ENCODE measurements at places on chromosomes 5 and 9.

DNA sequence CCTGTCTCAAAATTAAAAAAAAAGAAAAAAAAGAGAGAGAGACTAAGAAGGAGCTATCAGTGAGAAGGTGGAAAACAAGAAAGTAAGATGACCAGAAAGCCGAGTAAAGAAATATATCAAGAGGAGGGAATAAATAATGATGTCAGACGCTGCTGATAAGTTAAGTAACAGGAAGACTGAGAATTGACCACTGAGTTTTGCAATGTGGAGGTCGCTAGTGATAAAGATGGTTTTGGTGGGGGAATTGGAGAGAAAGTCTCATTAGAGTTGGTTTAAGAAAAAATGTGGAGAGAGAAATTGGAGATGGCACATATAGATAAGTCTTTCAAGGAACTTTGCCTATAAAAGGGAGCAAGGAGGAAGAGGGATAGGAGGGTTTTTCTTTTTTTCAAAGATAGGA lies 91.9 kb downstream of the RAD23B start:
- no peak for DNase-seq

DNA sequence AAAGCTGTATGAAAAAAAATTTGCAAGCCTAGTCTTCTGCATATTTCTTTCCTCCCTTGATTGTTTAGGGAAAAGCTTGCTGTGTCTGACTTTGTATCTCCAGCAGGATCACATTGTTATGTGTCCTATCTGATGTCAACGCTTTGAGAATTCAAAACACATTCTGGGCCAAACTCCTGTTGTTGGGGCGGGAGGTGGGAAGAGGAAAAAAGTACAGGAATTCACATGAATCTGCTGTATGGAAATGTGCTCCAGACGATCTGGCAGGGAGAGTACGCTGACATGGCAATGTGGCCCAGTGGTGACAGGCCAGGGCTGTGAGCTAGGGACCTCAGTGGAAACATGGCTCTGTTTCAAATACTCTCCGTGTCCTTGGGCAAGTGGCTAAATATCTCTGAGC lies 87.4 kb upstream of the GNA14 start:
- no peak for DNase-seq

GRCh38 chr5:33964132-33964700 lies 20.3 kb downstream of the SLC45A2 start:
- no peak for DNase-seq

GRCh38 chr9:124350494-124351263 lies 64.6 kb downstream of the PSMB7 start:
- DNase-seq: no peak

- no peak for DNase-seq
These were observed 445.6 kb upstream of the EDIL3 start for GRCh38 chr5:84830265-84830664.

- no peak for DNase-seq
These were observed 9.2 kb upstream of the PHYHD1 start for GRCh38 chr9:128911529-128912035.

DNA sequence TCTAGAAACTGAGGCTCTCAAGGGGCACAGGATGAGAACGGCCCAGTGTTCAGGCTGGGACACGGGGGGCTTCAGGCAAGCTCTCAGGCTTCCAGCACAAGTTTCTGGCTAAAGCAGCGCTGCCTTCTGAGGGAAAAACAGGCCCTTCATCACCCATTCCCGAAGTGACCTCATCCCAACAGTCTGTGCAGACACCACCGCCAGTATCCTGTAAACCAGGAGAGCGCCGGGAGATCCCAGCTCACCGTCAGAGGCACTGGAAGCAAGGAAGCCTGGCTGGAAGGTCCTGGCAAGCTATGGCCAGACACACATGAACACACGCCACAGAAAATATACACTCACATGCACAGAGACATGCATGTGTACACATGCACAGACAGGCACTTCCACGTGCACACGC lies 8.8 kb downstream of the SLC12A7 start:
- no peak for DNase-seq

- no peak for DNase-seq
These were observed 242.6 kb downstream of the KIAA0825 start for GRCh38 chr5:94375801-94376200.

DNA sequence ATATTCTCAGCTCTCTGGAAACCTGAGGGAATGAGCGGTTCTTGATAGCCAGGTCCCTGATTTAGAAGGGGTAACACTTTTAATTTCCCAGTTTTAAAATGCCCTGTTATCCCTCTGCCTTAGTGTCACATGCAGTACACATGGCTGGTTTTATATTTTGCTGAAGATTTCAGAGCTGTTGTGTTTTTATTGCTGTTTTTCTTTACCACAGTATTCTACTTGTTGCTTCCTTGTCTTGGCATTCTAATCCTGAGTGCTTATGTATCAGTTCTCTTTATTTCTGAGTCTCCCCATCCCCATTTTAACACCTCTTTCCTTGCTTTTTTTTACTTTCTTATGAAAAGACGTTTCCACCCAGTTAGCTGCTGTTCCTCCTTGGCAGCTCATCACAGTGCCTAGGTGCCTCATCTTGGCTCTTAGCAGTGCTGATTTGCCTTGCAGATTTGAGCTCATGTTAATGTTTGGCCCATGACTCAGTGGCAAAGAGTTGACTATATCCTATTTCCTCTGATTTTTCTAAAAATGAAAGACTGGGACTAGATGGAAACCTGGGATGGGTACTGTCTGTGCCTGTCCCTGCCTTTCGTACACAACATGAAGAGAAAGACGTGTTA lies 3.7 kb downstream of the MTRR start:
- DNase-seq: no peak

Measured in stimulated activated CD4-positive, alpha-beta T cell treated with anti-CD3 and anti-CD28 coated beads, Interleukin-1b, Interleukin-23, amount 100 ng/mL, for 24 hours (primary cell).